NB4 (cell line): ENCODE measurements at places on chromosomes 5 and 9.

DNA sequence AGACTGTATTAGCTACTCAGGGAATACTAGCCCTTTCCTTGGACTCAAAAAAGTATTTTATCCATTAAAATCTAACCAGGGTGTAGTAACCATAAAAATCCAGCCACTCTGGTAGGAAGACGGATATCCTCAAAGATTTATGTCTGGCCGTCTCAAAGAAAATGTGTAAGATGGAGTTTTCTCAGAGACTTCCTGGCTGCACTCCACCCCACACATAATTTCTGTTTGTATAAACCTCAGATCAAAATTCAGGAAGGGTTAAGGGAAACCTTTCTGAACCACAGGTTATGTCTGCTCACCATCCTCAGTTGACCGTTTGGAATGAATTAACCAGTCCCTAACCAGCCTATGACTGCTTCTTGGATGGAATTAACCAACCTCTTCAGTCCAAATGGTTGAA is 13.8 kb upstream of the SMIM23 start:
- no peak for DNase-seq

DNA sequence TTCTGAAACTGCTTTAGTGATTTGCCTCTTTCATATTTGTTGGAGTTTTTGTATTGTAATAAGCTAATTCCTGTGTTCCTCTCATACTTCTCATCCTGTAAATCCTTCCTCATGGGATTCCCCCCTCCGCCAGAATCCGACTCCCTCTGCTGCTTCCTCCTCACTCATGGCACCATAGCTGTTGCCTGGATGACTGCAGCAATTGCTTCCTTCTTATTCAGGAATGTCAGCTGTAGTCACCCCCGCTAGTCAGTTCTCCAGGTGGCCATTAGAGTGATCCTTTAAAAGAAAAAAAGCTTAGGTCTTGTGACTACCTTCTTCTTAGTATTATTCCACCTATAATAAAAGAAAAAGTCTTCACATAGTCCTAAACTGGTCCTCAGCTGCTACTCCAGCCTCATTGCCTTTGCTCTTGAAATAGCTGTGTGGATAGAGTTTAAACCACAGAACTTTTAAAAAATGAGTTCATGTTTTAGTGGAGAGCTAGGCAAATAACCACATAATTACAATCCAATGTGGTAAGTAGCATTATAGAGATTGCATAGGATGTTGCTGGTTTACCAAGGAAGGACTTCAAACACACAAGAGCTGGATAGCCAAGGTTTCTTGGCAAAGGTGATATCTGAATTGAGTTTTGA is 227.3 kb downstream of the KDM4C start:
- DNase-seq = no peak

- peak; percentile 13 for DNase-seq
Measured at GRCh38 chr9:134163371-134164196, 780 bp downstream of the RNU6ATAC start.

DNA sequence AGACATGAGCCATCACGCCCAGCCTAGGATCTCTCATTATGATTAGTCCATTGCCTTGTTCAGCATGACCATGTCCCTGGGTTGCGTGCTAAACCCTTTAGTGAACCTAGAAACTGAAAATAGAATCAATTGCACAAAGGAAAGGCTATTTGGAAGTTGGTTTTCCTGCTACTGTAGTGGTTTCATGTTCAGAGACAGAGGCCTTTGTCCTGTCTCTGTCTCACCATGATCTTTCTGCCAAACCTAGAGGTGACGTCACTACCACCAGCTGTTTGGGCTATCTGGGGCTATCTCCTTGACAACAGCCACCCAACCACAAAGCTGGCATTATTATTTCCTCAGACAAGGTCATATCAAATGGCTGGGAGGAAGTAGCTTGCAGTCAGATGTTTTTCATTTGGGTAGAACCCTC is 4.0 kb upstream of the CDK5RAP2 start:
- peak; percentile 87 for DNase-seq

DNA sequence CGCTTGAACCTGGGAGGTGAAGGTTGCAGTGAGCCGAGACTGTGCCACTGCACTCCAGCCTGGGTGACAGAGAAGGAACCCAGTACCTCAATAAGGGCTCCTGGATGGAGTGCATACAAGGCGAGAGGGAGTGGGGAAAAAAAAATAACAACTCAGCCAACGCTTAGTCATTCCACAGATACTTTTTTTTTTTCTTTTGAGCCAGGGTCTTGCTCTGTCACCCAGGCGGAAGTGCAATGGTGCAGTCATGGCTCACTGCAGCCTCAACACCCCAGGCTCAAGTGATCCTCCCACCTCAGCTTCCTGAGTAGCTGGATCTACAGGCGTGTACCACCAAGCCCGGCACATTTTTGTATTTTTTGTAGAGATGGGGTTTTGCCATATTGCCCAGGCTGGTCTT is 59.5 kb upstream of the GGTA1 start:
- DNase-seq = peak; percentile 65

GRCh38 chr5:65812648-65813047 is 90.6 kb downstream of the NLN start:
- DNase-seq = no peak

GRCh38 chr5:112226215-112226614 is 192.9 kb downstream of the EPB41L4A start:
- no peak for DNase-seq

DNA sequence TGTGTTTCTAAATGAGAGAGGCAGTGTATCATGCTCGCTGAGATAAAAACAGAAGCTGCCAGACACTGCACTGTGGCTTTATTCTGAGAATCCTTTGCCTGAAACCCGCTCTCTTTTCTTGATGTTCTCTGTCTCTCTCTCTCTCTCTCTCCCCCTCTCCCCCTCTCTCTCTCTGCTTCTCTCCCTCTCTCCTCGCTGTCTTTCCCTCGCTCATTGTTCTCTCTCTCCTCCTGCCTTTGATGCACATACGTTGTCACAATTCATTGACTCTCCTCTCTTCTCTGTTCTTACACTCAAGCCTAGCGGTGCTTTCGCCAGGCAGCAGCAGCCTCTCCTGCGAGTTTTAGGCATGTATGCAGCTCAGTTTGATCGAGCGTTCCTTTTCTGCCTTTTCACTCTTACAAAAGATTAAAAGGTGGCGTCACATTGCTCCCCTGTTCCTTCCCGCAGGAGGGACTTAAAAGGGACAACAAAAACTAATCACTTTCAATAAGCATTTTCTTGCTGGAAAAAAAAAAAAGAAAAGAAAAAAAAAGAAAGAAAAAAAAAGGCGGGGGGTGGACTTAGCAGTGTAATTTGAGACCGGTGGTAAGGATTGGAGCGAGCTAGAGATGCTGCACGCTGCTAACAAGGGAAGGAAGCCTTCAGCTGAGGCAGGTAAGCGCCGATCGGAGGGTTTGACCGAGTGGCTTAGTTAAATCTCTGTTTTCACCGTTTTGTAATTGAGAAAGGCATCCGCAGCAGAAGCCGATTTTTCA is 717.9 kb upstream of the WWC1 start:
- DNase-seq = no peak

DNA sequence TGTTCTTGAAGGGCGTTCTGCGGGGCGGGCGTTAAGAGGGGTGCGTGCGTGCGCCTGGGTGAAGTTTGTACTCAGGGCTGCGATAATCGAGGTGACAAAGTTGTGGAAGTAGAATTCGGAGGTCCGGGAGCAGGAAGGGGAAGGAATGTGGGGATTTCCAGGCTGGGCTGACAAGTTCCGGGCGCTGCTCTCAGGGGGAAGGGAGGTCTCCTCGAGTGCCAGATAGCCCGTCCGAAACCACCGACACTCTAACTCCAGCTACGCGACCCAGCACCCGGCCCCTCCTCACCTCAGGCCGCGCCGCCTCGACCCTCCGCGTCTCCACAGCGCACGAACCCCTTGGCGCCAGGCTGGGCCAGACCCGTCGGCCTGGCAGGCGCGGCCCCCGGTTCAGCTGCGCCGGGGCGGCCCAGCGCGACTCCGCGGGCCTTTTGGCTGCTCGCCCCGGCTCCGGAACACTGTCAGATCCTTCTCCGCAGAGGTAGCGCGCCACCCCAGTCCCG is at the start of gene IL6ST:
Gene IL6ST (minus strand): TSS at position 469 of the 503 bp plus-strand sequence. CDS start 18,685 bp downstream, outside the sequence.
- DNase-seq = no peak

DNA sequence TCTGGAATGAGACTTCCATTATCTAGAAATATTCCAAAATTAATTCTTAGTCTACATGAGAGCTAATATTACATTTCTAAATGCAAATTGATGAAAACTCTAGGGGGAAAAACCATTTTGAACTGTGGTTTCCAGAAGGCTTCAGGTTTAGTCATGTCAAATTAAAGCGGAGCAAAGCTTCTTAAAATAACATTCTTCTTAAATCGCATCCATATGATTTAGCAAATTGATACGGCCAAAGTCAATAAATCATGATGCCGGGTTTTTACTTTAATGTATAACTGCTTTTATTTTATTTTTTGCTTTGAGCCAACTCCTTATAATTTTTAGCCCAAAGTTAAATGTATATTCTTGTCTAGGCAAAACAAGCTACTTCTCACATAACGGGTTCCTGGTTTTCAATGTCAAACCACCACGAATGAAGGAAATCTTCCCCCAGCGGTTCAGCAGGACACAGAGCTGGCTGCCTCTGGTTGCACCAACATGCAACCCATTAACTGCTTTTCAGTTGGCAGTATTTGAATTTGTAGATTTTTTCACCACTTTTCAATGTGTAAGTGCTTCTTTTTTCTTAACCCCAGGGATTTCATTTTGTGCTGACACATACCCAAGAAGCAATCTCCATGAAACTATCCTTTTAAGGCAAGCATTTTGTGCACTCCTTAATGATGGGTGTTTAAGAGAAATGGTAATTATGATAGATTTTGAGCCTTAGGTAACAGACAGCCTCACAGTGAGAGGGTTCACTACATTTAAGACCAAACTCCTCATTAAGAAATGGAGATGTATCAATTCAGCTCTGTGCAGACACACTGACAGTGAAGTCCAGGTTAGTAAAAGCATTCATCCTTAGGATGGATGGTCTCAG is 35.5 kb downstream of the EFNA5 start:
- DNase-seq = no peak

GRCh38 chr5:147966829-147967228 is 60.5 kb upstream of the C5orf46 start:
- DNase-seq = no peak
